ENCODE measurements at places on chromosomes 5 and 9.
A peak's percentile ranks its signal among the peaks of the same experiment; 100 is the strongest.

DNA sequence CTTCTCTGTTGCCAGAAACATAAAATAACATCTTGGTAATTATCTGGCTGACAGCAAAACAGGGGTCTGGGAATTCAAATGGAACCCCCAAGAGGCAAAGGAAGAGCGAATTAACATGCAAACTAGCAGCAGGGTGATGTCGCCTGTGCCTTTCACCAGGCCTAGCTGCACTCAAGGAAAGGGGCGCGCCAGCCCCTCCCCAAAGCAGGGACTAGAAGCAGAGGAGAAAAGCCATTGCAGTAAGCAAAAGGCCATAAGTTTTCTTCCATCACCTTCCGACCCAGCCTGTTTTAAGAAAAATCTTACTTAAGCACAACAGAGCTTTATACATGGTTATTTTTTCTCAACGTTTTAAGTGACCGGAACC lies 539 bp downstream of the POC5 start:
- no peak for DNase-seq

GRCh38 chr9:129762985-129763926 lies 10.4 kb upstream of the PTGES start:
- DNase-seq, result no peak

- DNase-seq, result no peak
Observed at GRCh38 chr5:135735831-135736230, 98.6 kb upstream of the SLC25A48 start.

DNA sequence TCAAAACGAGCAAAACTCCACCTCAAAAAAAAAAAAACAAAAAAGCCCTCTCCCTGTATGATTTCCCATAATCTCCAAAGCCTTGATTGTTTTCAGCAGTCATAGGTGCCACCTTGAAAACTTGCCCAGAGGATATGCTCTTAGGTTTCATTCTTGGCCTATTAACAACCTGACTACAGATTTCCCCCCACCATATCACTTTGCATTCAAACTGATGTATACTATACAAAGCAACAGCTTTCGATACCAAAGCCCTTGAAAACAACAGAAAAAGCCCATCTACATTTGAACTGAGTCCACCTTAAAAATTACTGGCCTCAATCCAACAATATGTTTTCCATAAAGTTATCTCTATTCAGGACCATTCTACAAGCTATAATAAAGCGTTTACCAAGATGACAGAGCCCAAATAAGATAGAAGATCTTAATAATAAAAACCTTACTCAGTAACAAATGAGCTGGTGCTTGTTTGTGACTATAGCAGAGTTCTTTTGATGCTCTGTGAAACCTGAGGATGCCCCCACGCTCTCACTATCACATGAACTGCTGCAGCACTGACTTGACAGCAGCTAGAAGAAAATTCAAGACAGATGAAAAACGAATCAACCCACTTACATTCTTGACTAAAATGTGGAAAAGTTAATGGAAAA lies 44.4 kb downstream of the FNBP1 start:
- DNase-seq, result no peak

- DNase-seq, result no peak
Observed at GRCh38 chr5:127256886-127257597, 33.6 kb upstream of the MEGF10 start.

GRCh38 chr9:37955781-37956422 lies 52.0 kb upstream of the SLC25A51 start:
- DNase-seq, result no peak

DNA sequence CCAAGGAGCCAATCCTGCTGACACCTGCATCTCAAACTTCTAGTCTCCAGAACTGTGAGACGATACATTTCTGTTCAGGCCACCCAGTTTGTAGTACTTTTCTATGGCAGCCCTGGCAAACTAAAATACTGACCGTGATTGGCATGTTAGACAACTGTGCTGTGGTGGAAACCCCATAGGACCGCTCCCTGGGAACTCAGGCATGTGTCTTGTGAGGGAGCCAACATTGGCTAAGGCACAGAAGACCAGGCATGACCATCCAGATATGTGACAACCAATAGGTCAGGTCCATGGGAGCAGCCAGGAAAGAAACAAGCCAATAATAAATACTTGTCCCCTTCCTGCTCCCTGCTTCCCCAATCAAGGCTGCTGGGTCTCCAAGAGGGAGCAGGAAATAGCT lies 101.4 kb upstream of the MPDZ start:
- DNase-seq, result no peak

DNA sequence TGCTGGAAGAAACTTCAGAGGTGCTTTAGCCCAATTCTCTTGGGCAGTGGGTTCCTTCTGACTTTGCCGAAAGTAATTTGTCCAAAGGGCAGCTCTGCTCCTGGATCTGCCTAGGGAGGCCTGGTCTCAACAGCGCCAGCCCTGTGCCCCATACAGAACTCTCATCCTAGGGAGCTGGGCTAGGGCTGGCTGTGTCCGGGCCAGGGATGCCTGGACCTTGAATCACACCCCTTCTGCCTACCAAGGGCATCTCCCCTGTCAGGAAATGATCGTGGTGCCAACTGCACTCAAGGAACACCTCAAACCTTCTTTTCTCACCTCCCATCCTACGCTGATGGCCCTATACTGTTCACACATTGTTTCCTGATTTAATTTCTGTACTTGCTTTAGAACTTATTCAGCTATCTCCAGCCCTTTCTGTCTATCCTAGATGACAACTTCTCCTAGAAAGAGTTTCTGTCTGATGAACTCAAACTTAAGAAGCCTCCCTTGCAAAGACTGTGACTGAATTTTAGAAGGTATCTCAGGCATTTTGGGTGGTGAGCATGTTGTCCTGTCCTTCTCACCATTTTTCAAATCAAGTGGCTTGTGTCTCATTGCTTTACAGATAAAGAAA lies 37.4 kb upstream of the NFIB start:
- DNase-seq, result no peak

DNA sequence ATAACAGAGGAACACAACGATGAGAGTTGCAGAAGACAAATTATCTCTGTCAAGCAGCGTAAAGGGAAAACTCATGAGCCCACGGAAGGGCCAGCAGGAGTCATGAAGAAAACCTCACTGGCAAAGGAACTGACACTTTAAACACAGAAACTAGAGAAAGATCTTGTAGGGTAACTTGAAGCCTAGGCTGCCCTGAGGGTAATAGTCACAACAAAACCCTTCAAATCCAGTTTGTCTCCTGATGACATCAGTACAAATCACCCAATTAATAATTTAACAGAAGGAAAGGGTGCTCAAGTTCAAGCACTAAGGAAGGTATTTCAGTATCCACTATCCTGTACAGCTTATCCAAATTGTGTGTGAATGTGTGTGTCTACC lies 549.1 kb downstream of the MTRR start:
- no peak for DNase-seq

GRCh38 chr5:166163996-166164610 lies 2127.3 kb upstream of the WWC1 start:
- DNase-seq, result no peak

- DNase-seq, result peak; percentile 50
Observed at GRCh38 chr9:114250235-114250568, 72.7 kb upstream of the ORM1 start.

GRCh38 chr5:453725-454481 lies 10.9 kb downstream of the EXOC3 start:
- no peak for DNase-seq

- no peak for DNase-seq
Observed at GRCh38 chr9:24881361-24881760, 335.7 kb upstream of the IZUMO3 start.

GRCh38 chr5:143541943-143542797 lies 138.7 kb upstream of the NR3C1 start:
- no peak for DNase-seq

- DNase-seq, result no peak
Observed at GRCh38 chr5:35120715-35121114, 73.0 kb upstream of the AGXT2 start.

GRCh38 chr5:90612919-90613318 lies 54.3 kb downstream of the ADGRV1 start:
- DNase-seq, result no peak

- DNase-seq, result no peak
Observed at GRCh38 chr5:96660971-96661854, 963 bp upstream of the CAST start.

DNA sequence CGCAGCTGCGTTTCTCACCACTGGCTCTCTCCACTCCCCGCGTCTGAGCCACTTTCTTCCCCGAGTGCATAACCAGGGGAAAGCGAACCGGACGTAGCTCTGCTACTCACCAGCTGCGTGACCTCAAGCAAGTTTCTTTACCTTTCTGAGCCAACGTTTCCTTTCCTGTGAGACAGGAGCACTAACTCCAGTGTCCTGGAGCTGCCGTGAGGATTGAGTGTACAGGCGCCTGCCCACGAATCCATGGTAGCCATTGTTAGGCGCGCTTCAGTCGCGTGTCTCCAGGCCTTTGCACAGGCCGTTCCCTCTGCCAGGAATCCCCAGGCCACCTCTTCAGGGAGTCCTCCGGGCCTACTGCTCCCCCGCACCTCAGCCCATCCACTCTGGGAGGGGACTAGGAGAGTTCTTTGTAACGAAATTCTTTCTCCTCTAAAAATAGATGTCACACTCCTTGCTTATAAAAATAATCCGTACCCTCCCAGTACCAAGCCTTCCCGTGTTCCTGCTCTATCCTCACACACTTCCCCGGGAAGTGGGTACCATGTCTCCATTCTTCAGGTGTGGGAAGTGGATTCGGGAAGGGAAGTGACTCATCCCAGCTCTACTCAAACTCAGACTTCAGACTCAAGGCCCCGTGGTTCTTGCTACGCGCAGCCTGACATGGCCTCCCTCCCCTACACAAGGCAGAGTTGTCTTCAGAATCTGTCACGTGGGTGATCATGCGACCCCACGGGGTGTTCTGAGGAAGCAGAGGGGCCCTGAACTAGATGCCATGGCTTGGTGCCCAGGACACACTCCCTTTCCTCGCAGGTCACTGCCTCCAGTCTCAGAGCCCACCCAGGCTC lies 16.1 kb upstream of the CRB2 start:
- DNase-seq, result no peak

DNA sequence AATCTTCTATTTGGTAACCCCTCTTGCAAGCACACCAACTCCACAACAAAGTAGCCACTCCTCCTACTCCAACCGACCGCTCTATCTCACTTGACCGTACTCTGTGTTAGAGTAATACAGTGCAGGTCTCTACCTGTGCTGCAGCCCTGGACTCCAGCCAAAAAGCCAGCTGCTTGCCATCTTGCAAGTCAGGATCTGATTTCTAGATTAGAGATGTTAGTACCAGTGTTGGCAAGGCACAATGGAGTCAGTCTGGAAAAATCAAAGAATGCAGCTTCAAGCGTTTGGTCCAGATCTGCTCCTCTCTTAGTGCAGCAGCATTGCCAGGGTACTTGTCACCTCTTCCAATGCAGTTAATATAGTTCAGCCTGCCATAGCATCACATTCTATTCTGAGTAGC lies 477.6 kb downstream of the ZSWIM6 start:
- DNase-seq, result no peak

DNA sequence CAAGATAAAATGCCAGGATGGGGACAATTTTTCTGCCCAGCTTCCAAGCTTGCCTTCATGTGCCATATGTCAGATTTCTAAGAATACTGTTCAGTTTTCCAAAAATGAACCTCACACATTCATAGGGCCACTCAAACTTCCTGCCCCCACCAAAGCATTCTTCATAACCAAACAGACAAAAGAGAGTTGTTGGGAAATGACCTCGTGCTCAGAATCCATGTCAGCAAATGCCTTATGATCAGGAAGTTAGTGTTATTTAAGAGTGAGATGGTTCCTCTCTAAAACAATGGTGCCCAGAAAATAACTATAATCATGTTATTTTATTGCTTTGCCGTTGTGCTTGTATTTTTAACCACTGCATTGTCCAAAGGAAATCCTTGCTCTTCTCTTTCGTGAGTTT lies 208.2 kb downstream of the ZNF608 start:
- no peak for DNase-seq

- DNase-seq, result no peak
Observed at GRCh38 chr9:16787724-16788123, 82.7 kb downstream of the BNC2 start.

DNA sequence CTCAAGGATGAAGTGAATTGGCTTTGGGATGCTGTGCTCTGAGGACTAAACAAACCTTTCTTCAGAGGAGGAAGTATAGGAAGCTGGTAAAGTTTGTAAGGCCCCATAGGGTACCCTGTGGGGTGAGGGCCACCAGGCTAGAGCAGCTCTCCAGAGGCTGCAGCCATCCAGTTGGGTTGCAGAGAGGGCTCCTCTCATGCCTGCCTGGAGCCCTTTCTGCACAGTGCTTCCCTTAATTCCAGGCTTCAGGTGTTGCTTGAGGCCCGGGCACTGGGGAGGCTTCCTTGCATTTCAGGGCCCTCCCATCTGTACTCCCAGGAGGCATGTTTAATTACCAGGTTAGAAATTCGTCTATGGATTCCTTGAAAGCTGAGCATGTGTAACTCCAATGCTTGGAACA lies 95.3 kb upstream of the FSTL4 start:
- DNase-seq, result no peak

DNA sequence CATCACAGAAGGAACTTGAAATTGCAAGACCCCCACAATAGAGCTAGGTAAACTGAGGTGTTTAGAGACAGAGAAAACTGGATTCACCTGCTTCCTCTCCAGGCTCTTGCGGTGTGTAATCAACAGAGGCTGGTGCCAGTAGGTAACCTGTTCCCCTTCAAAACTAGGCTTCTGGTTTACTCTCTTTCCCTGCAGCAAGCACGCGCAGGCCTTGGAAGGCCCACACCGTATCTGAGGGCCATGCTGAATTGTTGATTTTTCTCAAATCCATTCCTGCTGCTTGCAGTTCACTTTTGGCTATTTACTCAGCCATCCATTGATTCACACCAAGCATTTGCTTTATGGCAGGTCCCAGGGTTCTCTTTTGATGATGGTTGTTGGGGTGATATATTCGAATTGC lies 667 bp upstream of the FRRS1L start:
- no peak for DNase-seq

- DNase-seq, result no peak
Observed at GRCh38 chr5:74310997-74311930, 329.3 kb downstream of the ENC1 start.

- DNase-seq, result no peak
Observed at GRCh38 chr5:58080573-58080972, 379.3 kb downstream of the PLK2 start.

DNA sequence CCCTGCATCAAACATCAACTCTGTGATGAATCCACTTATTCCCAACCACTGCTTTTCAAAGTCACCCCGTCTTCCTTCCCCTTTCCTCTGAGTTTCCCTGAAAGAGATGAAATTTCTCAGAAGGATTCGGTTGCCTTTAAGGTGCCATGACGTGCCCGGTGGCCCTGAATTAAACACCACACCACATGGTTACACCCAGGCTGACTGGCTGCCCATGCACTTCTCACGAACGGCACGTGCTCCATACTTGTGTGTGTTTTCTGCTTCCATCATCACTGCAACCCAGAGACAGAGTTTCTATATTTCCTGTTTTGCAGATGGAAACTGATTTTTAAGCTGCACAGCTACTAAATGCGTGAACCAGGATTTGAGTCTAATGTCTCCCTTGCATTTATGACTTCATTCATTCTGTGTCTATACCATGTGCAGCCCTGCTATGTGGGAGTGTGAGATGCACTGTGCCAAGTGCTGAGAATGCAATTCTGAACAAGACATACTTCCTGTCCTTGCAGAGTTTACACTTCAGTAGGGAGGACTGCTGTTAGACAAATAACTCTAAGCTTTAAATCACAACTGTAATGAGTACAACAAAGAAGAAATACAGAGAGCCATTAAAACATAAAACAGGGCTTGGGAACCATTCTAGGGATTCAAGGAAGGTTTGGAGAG lies 162.9 kb downstream of the NXNL2 start:
- no peak for DNase-seq

- DNase-seq, result peak; percentile 70
Observed at GRCh38 chr5:115941051-115941675, 21.1 kb upstream of the LVRN start.

Data from smooth muscle cell of the brain vasculature (primary cell).